ENCODE measurements at places on chromosomes 6 and 20. TPM values are rescaled to one million over a fixed set of nuclear protein-coding genes. Genes with fewer than 3 reads are reported as not detected.

HEY2 gene
- total RNA-seq = 0.10 TPM

DLL1 gene
- total RNA-seq = 1.8 TPM

GNAS-AS1 gene
- 0.10 TPM for total RNA-seq

RFX6 gene
- not detected for total RNA-seq

TBC1D22B gene
- 5.9 TPM for total RNA-seq

TSPO2 gene
- total RNA-seq = not detected

ARFGAP1 gene
- 36.4 TPM for total RNA-seq

SLC22A2 gene
- not detected for total RNA-seq

SCAF8 gene
- total RNA-seq = 83.4 TPM

MOCS1 gene
- 0.63 TPM for total RNA-seq

CEP162 gene
- total RNA-seq = 6.3 TPM

GLP1R gene
- 0.10 TPM for total RNA-seq

TNXB gene
- total RNA-seq = 2.8 TPM

RPN2 gene
- 124 TPM for total RNA-seq

FAXC gene
- total RNA-seq = not detected

MYH7B gene
- total RNA-seq = under 0.01 TPM

PACRG gene
- 0.73 TPM for total RNA-seq

SSTR4 gene
- total RNA-seq = not detected

BMP7 gene
- total RNA-seq = not detected

SAPCD1 gene
- total RNA-seq = 0.63 TPM

SALL4 gene
- not detected for total RNA-seq
